Vagina (tissue), 2 donors: ENCODE measurements at places on chromosomes 3 and 15. TPM values are rescaled to one million over a fixed set of nuclear protein-coding genes. Genes with fewer than 3 reads are reported as not detected.

- peak; percentile 85 for DNase-seq
Observed at GRCh38 chr3:15261274-15261673, 55.2 kb downstream of the CAPN7 start.

- DNase-seq = no peak
Observed at GRCh38 chr3:69435274-69436265, 49.7 kb upstream of the FRMD4B start.

GRCh38 chr3:195956577-195956976 is 48.2 kb upstream of the TNK2 start:
- DNase-seq = no peak

DNA sequence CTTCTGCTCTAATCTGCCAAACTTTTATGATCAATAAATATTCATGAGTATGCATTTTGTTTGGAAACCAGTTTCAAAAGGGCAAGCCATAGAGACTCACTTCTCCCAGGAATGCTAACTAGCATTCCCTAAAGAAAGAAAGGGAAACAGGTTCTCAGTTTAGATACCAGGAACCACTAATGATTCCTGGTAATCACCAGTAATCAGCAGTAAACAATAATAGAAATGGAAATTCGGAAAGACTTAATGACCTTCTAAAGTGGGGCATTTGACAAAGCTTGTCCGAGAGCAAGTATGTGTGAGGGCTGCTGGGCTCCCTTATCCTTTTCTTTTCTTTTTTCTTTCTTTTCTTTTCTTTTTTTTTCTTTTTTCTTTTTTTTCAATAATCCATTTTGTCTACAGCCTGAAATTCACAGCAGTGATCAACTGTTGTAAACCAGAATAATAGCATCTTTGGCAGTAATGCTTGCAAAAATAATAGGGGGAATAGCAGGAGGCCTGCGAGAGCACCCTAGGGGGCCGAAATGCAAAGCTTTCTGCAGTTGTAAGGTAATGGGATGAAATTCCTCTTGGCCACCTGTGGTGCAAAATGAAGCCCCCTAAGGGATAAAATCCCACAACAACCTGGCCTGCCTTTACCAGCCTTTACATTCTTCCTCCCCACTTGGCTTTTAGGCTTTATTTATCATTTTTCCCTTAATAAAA is 253.2 kb downstream of the ZPLD1 start:
- no peak for DNase-seq

- DNase-seq = no peak
Observed at GRCh38 chr3:4525560-4526223, 32.5 kb downstream of the ITPR1 start.

The LTK gene
- 1.5 TPM for total RNA-seq

- DNase-seq = peak; percentile 93
Observed at GRCh38 chr3:4772171-4772804, 206.9 kb upstream of the BHLHE40 start.

The APOD gene
- total RNA-seq = 549 TPM

GRCh38 chr3:59261009-59261408 is 211.2 kb upstream of the CFAP20DC start:
- DNase-seq = no peak

GRCh38 chr3:175484666-175485065 is 625.5 kb downstream of the NAALADL2 start:
- DNase-seq = no peak

- no peak for DNase-seq
Observed at GRCh38 chr3:52185837-52186236, 12.1 kb upstream of the ALAS1 start.

DNA sequence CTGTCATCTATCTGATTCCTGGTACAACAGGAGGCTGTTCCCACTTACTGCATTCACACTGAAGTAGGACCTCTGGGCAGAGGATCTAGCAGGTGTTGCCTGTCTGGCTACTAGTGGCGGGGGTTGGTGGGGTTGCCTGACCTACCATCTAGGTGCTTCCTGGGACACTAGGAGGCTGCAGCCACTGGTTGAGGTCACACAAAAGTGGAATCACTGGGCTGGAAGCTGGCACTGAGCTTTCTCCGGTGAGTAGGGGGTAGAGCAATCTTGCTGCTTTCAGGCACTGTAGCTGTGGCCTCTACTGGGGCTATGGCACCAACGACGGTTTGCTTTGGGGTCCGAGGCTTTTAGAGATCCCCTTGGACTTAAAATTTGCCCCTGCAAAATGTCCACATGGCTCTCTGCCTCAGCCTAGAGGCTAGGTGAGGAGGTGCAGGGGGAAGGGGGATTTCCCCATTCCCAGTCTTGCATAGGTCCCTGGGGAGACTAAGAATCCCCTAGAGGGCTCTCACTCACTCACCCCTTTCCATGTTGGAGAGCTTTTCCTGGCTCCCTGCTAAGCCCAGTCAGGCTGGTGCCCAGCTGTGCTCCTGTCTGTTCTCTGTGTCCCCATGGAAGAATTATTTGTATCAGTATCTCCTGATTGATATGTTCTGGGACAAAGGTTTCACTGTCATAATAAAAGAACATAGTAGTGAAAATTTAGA is 397.7 kb upstream of the EPHA6 start:
- DNase-seq = no peak

The CSTA gene
- total RNA-seq = 95.5 TPM

GRCh38 chr3:33401781-33402180 is 38.4 kb downstream of the UBP1 start:
- DNase-seq = no peak

- no peak for DNase-seq
Observed at GRCh38 chr3:50318615-50319014, 3.9 kb downstream of the HYAL2 start.

The FHIT gene
- total RNA-seq = 7.9 TPM

The FAM81A gene
- total RNA-seq = 0.49 TPM

DNA sequence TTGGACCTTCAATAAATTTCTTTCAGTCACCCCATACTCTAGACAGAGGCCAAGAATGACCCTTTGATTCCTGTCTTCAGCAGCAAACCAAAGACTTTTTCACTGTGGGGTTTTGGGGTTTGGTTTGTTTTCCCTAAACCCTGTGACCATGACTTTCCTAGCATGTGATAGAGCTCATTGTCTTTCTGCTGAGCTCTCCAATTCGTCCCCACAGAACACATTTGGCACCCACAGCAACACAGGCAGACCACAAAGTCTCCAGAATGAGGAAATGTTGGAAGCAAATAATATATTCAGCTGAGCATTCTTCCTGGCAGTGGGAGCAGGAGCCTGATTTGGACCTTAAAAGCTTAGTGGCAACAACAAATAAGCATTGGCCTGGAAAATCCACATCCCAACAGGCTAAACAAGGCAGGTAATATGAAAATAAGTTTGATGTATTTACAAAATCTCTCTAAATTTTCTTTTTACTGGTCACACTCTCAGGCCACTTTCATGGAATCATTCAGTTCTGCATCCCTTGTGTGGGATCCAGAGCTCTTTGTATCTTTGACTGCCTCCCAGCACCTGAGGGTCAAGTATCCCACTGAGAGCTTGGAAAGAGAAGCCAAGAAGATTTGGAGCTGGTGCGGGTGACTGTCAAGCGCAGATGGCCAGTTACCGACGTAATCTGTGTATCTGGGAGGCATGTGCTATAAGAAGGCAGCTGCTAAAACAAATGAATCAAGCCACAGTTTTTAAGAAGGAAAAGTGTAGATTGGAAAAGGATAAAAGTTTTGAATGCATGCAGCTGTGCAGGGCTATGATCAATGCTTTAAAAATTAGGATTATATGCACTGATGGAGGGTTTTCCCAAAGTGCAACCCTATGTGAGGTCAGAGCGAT is 36.5 kb upstream of the CPB1 start:
- no peak for DNase-seq

- no peak for DNase-seq
Observed at GRCh38 chr3:69948246-69948862, 51.2 kb upstream of the SAMMSON start.

DNA sequence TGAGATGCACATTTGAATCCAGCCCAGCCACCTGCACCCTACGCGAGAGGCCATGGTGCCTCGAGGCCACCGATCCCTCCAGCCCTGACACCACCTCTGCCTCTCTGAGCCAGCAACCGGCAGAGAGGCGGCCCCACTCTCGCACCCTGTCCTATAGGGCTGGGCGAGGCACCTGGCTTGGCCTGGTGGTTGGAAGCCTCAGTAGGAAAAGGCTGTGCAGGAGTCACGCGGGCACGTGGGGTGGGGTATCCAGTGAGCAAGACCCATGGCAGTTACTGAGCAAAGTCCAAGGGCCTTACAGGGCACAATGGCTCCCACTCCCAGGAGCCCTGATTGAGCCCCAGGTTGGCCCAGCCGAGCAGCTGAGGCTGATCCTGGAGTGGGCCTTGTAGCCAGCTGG is 12.4 kb upstream of the DUSP7 start:
- no peak for DNase-seq

The TADA3 gene
- 58.9 TPM for total RNA-seq

DNA sequence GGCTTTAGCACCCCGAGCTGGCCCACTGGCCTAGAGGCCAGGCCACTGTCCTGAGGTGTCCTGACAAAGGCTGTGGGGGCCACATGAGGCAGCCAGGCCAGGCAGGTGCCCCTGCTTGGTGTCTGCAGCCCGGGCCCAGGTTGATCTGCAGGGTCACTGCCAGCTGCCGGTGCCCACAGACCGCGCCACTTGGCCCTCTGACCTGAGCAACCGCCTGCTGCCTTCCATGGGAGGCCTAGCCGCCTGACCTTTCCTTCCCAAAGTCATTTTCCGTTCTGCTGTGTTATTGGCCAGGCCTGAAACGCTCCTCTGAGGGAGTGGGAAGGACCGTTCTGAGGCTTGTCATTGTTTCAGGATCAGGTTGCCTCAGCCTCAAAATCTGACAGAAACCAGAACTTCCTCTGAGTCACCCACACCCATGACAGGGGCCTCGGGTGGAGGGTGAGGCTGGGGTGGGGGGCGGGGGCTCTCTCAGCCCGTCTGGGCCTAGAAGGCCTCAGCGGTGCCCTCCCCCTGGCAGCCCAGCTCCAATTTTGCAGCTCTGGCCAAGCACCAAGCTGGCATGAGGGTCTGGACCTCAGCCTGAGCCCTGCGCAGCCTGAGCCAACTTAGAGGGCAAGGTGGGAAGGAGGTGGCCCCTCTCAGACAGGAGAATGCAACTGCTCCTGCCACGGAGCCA is 140.7 kb upstream of the MEF2A start:
- DNase-seq = no peak

DNA sequence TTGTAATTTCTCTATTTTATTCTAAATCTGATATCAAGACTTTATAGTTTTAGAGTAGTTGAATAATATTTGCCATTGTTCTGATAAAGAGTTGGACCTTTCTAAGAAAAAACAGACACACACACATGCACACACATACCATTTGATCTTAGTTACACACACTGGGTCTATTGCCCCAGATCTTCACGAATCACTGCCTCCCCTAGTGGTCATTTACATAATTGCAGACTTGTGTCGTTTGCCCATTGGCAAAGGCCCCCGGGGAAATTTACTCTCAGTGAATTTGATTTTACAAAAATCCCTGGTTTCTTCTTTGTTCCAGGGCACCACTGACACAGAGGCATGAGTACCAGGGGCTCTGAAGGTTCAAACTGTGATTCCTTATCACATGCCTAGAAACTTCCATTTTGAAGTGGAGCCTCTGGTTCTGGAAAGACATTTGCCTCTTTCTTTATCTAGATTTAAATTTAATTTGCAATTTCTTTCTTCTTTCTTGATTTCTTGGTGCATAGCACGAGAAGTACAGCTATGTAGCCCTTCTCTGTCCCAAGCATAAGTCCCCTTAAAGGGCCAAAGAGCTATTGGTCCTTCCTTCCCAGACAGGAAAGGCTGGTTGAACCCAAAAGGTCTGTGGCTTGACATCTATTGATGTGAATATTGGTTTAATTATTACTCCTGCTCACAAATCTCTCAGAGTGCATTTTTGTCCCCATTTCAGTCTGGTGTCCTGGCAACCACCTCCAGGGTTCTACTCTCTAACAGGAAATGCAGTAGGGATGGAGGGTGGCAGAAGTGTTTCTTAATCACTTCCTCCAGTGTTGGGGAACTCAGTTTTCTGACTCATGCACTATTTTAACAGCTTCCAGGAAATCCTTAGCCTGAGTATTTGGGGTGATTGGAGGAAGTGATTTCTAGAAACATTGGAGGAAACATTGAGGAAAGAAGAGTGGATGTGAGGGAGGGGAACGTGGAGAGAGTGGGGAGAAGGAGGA is 32.4 kb upstream of the SLC6A11 start:
- no peak for DNase-seq

GRCh38 chr15:95944661-95945255 is 385.7 kb upstream of the NR2F2 start:
- DNase-seq = no peak

The TRAIP gene
- total RNA-seq = 17.4 TPM

DNA sequence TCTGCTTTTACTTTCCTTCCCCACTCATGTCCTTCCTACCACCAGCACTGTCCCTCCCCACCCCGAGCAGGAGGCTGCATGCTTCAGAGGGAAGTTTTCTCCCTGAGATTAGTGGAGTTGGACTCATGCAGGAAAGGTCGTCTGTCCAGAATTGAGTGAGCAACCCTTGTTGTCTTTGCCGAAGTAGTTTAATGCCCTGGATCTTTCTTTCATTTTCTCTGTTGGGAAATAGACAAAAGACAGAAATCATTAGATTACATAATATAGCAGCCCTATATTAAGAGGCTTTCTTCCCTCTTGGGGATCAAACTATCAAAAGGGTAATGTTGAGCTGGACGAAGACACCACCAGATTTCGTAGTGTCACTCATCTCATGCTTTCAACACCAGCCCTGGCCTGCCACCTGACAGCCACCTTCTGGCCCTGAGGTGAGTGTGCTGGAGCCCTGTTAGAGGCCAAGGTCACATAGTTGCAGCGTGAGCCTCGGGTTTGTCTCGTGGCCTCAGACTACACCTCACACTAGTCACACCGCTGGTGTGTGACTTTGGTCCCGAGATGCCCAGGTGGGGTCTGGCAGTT is 231.0 kb downstream of the ITPR1 start:
- DNase-seq = no peak

DNA sequence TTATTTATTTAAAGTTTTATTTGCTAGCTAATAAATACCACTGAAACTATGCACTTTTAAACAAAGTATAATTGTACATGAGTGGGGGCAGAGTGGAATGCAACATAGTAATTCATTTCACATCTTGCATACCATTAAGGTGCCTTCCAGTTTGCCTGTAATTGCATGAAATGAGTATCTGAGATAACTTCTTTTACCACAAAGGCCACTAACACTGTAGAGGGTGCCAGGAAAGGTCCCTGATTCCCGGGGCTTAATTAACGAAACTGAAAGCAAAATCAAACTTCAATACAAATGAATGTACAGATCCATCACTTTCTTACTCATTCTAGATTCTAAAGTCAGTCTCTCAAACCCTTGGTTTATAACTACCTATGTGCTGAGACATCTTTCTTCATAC is 2.1 kb downstream of the CD47 start:
- DNase-seq = no peak

The HDDC3 gene
- 7.9 TPM for total RNA-seq
